ENCODE measurements at places on chromosomes 11 and 22.

- DNase-seq: no peak
Measured at GRCh38 chr11:114151631-114152030, 92.1 kb downstream of the ZBTB16 start.

DNA sequence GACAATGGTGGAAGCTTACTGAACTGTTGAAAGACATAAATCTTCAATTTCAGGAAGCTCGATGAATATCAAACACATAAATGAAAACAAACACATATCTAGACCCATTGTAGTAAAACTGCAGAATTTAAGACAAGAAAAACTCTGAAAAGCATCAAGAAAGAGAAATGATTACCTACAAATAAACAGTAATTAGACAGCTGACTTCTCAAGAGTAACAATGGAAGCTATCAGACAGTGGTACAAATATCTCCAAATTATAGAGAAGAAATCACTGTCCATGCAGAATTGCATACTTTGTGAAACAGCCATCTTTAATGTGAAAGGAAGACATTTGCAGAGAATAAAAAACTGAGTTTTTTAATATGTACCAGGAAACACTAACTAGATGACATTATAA lies 45.7 kb downstream of the ANO3 start:
- no peak for DNase-seq

DNA sequence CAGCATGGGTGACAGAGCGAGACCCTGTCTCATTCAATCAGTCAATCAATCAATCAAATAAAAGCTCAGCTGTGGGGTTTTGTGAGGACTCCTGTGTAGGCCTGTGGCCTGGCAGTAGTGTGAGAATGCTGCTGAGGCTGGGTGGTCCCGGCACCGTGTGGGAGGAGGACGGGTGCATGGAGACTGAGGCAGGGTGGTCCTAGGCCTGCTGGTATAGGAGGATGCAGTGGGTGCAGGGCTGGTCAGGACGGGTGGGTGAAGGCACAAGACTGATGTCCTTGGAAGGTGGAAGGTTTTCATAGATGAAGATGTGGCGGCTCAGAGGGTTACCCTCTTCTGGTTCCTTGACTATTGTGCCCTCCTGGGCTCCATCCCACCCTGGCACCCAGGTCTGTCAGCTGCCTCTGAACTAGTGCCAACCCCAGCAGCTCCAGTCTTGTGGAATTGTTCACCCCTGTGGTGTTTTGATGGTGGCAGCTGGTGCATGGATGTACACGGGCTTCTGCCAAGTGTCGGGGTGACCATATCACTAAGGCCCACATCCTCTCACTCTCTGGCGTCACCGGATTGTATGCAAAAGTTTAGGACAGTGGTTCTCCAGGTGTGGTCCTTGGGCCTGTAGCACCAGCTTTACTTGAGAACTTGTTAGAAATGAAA lies 23.7 kb downstream of the TANGO2 start:
- DNase-seq: no peak

DNA sequence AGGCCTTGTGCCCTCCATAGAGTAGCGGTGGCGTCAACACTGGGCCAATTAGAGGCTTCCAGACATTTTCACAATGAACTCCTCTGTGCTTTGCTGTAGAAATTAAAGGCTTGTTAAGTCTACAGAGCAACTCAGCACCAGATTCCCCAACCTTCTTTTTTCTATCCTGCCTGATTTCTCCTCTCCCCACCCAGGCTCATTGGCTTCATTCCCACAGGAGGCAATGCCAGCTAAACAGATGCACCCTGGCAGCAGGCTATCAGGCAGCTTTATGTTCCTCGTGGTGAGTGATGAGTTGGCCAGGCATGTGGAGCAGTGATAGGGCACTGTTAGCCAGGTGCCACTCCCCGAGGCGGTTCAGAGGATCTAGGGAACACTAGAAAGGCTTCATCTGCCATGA lies 4.8 kb downstream of the DIXDC1 start:
- no peak for DNase-seq

DNA sequence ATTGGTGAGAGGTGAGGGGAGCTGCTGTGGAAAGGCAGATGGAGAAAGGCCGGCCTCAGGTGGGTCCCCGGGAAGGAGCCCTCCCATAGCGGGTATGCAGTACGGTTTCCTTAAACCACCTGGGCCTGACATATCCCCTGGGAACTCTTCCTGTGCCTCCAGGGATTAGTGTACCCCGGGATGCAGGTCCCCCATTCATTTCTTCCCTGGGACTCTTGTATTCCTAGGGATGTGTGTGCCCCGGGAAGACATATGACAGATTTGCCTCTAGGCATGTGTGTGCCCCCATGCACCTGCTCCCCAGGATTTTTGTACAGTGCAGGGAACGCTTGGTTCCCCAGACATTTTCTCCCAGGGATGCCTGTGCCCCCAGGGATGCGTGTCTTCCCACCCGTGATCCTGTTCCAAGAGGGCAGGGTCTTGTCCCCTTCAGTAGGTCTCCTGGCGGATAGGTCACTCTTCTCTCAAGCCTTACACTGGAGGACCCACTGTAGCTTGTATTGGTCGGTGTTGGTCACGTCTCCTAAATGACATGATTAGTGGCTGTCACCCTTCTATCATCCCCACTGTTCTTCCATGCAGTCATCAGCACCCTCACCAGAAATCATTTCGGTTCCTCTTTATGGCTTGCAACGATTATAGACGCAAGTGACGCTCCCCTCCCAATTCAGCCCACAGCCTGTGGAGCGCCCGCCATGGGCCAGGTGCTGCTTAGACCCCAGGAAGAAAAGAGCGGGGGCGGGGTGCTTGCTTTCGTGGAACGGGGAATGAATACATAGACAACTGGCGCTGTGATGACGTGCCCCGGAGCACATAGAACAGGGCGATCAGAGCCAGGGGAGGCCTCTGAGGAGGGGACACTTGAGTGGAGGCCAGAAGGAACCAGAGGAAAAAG lies 1.3 kb downstream of the PARVB start:
- DNase-seq: no peak

DNA sequence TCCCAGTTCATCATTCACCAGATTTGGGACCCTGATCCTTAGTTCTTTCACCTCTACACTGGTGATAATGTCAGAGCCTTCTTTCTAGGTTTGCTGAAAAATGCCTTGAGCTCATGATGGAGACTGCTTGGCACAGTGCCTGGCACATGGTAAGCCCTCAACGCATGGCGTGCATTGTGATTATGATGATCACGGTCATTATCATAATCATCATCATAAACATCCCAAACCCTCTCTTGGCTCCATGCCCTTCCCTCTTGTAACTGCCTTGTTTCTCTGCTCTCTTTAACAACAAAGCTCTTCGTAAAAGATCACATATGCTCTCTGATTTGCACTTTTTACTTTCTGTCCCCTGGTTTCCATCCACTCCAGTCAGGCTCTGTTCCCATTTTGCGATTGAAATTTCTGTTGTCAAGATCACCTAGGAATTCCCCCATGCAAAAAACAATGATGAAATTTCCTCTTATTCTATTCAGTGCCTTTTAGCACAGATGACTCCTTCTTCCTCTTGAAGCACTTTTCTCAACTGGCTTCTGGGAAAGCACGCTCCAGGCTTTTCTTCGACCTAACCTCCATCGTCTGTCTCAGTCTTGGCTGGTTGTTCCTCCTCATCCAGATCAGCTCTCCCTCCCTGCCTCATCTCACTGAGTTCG lies 479.1 kb downstream of the OPCML start:
- no peak for DNase-seq

GRCh38 chr22:37560608-37561211 lies 430 bp downstream of the CDC42EP1 start:
- no peak for DNase-seq

DNA sequence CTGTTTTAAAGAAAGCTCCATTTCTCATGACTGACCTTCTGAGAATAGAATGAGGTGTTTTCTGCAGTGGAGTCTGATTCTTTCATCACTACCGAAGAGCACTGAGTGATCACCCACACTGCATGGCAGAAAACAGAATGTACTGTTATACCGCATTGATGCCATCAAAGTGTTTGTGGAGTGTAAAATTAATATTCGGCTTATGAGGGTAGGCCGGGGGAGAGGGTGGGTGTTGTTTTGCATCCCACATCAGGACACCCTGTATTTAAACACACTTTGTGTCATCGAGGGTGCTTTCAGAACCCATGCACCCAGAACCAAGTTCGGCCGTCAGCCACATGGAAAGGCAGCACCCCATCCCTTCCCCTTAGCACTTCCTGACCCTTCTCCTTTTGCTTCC lies 41.3 kb upstream of the ETS1 start:
- DNase-seq: no peak

GRCh38 chr11:124474079-124474478 lies 28.6 kb upstream of the OR8B8 start:
- DNase-seq: no peak

DNA sequence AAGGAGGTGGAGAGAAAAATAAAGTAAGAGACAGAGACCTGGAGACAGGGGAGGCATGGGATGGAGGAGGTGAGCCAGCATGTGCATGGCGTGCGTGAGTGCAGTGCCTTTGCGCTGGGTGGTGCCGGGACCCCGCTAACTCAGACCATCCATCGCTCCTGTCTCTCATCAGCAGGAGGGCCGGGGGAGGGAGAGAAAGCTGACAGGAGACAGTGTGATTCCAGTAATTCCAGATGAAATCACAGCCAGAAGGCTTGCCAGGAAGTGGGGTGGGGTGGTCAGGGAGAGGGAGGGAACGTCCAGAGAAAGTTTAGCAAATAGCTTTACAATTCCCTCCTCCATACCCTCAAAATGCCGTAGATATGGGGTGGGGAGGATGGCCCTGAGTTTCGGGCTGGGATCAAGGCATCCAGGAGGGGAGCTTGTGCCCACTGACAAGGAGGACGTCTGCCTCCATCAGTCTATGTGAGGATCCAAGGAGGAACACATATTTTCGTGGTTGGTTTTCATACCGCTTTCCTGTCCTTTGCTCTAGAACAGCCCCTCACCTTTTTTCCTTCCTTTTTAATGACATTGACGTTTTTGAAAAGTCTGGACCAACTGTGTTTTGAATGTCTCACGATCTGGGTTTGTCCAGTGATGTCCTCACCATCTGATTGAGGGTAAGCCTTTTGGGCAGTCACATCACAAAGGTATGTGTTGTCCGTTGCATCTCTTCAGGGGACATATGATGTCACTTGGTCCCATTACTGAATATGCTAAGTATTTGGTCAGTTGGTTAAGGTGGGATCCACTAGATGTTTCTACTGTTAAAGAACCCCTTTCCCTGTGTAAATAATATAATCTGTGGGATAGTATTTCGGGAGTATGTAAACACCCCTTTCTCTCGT lies 567.3 kb downstream of the MIAT start:
- DNase-seq: no peak

DNA sequence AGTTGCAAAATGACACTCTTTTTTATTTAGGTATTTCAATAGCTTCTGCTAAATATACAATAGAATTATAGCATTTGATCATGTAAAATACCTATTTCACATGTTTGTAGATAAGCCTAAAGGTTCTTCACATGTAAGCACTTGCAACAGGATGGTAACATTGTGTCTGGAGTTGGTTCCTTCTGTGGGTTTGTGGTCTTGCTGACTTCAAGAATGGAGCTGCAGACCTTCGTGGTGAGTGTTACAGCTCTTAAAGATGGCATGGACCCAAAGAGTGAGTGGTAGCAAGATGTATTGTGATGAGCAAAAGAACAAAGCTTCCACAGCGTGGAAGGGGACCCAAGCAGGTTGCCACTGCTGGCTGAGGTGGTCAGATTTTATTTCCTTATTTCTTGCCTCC lies 246.4 kb upstream of the PDGFD start:
- no peak for DNase-seq

- DNase-seq: no peak
Measured at GRCh38 chr11:131906963-131907362, 536.5 kb downstream of the NTM start.

DNA sequence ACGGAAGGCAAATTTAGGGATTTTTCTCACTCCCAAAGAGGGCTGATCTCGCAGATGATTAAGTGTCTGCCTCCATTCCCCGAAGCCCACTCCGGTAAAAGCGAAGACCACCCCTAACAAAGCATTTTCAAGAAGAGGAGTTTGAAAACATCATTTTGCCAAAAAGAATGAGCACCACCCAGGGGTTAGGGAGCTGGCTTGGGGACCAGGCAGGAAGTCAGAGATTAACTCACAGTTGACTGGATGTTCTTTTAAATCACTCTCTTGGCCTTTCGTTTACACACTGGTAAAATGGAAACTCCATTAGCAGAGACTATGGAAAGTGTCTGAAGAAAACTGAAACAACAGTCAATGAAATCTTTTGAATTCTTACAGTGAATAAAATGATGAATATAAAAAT lies 7.9 kb upstream of the TRIM44 start:
- no peak for DNase-seq

DNA sequence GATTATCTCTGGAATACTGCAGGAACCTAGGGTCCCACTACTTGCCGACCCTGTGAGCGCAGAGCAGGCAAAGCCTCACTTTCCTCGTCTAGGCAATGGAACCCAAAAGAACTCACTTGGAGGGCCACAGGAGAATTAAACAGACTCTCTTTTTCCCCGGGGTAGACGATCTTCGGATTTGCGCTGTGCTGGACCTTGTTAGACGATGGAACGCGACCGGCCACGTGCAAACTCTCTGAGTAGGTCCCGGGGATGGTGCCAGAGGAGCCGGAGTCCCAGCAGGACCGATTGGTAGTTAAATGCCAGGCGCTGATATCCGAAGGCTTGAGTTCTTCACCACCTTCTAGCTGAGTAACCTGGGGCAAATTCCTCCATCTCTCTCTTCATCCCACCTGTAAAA lies 1.0 kb upstream of the SLC1A2 start:
- DNase-seq: peak; percentile 24

DNA sequence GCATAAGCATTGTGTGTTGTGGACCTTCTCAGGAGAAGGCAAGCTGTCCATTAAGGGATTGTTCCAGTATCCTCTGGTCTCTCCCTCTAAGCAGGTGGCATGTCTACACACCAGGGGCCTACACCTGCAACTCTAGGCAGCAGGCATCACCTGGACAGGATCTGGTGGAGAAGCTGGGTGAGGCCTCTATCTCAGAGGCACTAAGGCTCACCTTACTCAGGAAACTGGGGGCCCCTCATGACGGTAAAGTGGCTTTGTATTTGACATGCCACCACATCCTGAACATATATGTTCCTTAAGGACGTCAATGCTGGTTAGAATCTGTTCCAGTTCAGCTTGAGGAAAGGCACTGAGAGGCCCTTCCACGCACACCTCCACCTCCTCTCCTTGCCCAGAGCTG lies 891.3 kb downstream of the OPCML start:
- DNase-seq: no peak

Data from SK-N-DZ (cell line).